ENCODE measurements at places on chromosomes 6 and 20. TPM values are rescaled to one million over a fixed set of nuclear protein-coding genes. Genes with fewer than 3 reads are reported as not detected.
A peak's percentile ranks its signal among the peaks of the same experiment; 100 is the strongest.

FAM217A gene
- not detected for total RNA-seq

DNA sequence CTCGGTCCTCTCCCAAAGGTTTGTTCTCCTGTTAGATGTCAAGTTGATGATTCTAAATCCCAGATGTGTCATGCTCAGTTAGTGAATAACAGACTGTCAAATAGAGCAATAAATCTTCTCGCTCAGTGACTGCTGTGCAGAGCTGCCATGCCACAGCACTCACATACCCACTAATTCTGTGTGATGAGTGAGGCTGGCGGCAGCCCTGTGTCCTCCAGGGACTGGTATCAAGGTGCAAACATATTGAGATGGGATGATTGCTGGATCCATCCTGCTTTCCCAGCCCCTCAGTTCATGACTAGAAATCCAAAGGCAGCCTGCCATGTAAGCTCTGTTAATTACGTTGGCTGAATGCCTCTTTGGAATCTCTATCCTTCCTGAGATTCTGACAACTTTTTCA is 103.9 kb downstream of the OLIG3 start:
- H3K4me3 ChIP-seq = no peak overlapping the region
- H3K4me1 ChIP-seq = no peaks in the 10 kb centered on the region

SLC22A2 gene
- total RNA-seq = not detected

DNA sequence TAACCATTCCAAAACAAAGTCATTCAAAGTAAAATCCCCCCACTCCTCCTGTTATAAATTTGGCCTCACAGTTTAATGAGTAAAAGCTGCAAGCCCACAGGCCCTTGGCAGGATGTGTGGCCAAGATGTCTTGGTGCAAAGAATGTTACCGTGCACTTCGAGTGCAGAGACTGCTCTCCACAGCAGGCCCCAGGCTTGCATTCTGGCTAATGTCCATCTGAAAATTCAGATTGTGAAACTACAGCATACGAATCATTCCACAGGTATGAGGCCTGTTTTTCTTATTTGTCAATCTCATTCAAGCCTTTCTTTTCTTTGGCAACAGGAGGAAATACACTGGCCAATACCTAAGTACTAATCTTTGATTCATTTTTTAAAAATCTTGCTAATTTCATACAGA is 7.1 kb downstream of the RPS6KA2 start:
- no peaks in the 10 kb centered on the region for H3K27me3 ChIP-seq
- no peak for DNase-seq
- peaks cover 6% of the 10 kb centered on the region for H3K4me1 ChIP-seq
- peak overlapping the region; percentile 73 for H3K27ac ChIP-seq
- H3K36me3 ChIP-seq = no peaks in the 10 kb centered on the region

TPD52L1 gene
- 2.6 TPM for total RNA-seq

DNA sequence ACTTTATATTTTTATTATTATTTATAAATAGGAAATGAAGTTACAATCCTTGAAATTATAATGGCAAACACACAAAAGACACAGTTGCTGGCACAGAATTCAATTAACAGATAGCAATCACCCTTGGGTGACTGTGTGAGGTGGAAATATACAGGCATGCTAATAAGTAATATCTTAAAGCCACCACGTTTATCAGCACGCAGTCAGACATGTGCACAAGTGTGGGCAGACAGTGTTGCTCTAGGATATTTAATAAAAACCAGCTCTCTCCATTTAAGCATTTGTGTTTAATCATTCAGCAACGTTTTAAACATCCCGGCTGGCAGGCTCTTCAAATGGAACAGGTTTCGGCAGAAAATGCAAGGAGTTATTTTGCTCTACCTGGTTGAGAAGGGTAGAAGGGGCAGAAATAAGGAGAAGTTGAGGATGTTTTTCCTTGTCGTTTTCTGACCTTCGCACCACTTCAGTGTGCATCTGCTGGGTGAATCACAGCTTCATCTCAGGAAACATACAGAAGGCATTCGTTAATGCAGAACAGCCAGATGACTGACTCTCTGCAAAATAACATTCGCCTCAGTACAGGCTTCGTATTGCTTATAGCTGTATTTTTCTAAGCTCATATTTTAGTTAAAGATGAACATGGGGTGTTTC is 585.1 kb downstream of the QKI start:
- H3K27me3 ChIP-seq = no peaks in the 10 kb centered on the region
- no peaks in the 10 kb centered on the region for H3K4me1 ChIP-seq
- H3K4me3 ChIP-seq = no peak overlapping the region
- H3K36me3 ChIP-seq = no peaks in the 10 kb centered on the region

DNA sequence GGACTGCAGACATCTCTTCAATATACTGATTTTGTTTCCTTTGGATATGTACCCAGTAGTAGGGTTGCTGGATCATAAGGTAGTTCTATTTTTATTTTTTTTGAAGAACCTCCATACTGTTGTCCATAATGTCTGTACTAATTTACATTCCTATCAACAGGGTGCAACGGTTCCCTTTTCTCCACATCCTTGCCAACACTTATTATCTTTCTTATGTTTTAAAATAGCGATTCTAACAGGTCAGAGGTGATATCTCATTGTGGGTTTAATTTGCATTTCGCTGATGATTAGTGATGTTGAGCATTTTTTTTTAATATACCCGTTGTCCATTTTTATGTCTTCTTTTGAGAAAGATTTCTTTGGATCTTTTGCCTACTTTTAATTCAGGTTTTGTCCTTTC is 2.0 kb upstream of the TP53RK start:
- no peak overlapping the region for H3K27ac ChIP-seq
- H3K4me3 ChIP-seq = no peak overlapping the region
- H3K4me1 ChIP-seq = peaks cover 25% of the 10 kb centered on the region
- DNase-seq = no peak
- H3K27me3 ChIP-seq = no peaks in the 10 kb centered on the region
- H3K36me3 ChIP-seq = no peaks in the 10 kb centered on the region

DNA sequence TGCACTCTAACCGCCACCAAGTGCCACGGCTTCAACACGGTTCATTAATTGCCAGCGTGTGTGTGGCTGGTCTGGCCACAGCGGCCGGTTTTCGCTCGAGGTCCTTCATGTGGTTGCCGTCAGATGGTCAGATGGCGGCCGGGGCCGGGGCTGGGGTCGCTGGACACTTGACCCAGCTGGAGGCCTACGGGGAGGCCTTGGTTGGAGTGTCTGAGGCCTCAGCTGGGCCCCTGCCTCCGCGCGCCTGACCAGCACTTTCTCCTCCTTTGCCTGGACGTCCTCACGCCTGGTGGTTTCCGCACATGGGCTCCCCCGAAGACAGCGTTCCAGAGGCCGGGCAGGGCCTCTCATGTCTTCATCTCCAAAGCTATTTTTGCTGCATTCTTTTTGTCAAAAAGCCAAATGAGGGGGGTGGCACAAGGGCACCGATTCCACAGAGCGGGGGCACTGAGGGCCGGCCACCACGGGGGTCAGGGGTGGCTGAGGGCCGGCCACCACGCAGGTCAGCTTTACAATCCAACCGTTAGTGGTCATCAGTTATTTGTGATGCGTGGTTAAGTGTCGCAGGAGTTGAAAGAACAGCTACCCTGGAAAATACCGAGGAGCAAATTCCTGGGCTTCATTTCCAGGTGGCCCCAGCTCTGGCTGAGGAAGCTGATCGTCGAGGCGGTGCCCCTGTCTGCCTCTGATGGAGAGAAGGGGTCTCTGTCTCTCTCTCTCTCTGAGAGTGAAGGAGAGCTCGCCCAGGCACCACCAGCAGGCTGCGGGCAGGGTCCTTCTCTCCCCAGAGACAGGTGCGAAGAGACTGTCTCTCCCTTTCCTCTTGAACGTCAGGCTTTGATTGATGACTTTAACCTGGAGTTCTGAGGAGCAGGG is 50.5 kb upstream of the FRMD1 start:
- H3K27me3 ChIP-seq = no peaks in the 10 kb centered on the region
- H3K36me3 ChIP-seq = no peaks in the 10 kb centered on the region
- H3K4me3 ChIP-seq = no peak overlapping the region

DNA sequence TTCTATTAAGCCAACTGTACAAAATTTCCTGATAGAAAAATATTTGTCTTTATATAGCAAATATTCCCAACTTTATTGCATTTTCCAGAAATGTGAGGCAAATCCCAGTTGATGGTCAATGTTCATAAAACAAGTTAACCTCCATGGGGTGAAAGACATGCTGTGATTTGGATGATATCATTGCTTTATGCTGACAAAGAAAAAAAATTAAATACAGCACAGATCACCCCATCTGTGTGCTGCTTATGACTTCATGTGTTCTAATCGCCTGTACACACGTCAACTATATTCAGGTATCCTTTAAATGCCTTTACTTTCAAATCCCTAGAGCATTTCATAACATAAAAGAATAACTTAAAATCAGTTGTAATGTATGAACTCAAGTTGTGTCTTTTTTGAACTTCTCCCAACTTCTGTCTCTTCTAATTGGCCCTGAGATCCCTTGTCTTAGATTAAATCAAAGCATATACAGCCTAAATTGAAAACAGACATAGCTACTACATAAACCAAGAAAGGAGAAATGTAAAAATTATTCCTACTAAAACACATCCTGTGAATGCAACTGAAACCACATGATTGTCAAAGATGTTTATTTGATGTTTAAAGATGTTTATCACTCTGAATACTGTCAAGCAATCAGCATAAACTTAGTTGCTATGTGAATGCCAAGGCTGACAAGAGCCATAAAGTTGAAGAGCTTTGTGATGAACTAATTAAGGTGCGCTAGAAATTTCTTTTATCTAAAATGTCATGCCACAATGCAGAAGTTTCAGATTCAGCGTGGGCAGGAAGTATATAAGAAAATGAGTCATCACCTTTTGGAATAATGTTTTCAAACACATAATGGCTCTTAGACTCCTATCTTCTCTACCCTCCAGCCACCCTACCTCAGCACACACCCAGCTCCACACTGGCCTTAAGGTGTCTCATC is 68.7 kb downstream of the FILIP1 start:
- H3K36me3 ChIP-seq = no peaks in the 10 kb centered on the region
- H3K4me3 ChIP-seq = no peak overlapping the region
- no peak for DNase-seq
- no peaks in the 10 kb centered on the region for H3K27me3 ChIP-seq
- no peak overlapping the region for H3K27ac ChIP-seq

RBPJL gene
- not detected for total RNA-seq

GRCh38 chr20:19012676-19013075 is 199.1 kb downstream of the SCP2D1 start:
- no peaks in the 10 kb centered on the region for H3K27me3 ChIP-seq
- no peaks in the 10 kb centered on the region for H3K36me3 ChIP-seq
- H3K4me1 ChIP-seq = no peaks in the 10 kb centered on the region
- H3K4me3 ChIP-seq = no peak overlapping the region
- DNase-seq = no peak

- H3K4me3 ChIP-seq = no peak overlapping the region
- no peaks in the 10 kb centered on the region for H3K36me3 ChIP-seq
- no peak for DNase-seq
- peaks cover 68% of the 10 kb centered on the region for H3K27me3 ChIP-seq
- H3K4me1 ChIP-seq = peaks cover 9% of the 10 kb centered on the region
- H3K27ac ChIP-seq = no peak overlapping the region
These were observed 44.5 kb downstream of the SLC52A3 start for GRCh38 chr20:723756-724155.

DNA sequence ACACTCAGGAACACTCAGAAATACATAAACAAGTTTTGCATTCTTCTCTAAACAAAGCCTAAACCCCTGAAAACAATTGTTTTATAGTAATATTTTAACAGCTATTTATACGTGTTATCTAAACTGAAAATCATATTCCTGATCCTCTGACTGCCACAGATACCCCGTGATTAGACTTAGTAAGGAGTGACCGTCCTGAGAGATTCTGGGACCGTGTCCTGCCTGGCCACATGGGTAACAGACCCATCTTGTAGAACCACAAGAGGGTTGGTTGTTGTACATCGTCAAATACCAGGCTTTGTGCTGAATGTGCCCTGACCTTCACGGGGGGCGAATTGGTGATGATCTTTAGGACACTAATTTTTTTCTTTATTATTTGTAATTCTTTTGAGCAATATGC is 214.4 kb downstream of the TMEM242 start:
- H3K4me1 ChIP-seq = peaks cover 10% of the 10 kb centered on the region
- H3K27me3 ChIP-seq = no peaks in the 10 kb centered on the region
- H3K27ac ChIP-seq = peak overlapping the region; percentile 41

- DNase-seq = no peak
- H3K36me3 ChIP-seq = no peaks in the 10 kb centered on the region
- peaks cover 26% of the 10 kb centered on the region for H3K4me1 ChIP-seq
These were observed 31.7 kb downstream of the C6orf132 start for GRCh38 chr6:42110683-42111082.

DNA sequence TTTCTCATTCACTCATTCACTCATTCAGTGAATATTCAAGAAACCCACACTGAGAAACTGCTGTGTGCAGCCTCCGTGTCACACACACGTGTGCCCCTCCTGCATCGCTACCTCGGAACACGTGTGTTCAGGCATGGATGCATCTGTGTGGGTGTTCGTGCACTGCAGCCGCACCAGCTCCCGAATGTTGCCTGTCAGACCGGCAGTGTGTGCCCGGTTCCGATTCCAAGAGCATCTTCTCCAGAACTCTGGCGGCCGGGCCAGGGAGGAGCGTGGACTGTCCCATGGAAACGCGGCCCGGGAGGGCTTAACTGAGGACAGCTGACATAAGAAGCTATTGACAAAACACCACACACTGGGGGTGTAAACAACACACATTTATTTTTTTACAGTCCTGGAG is 216.0 kb downstream of the DLL1 start:
- peak; percentile 7 for DNase-seq
- no peak overlapping the region for H3K4me3 ChIP-seq
- no peaks in the 10 kb centered on the region for H3K4me1 ChIP-seq
- H3K27me3 ChIP-seq = no peaks in the 10 kb centered on the region

POM121L2 gene
- total RNA-seq = not detected

GRCh38 chr6:34455831-34456230 is 10.0 kb upstream of the PACSIN1 start:
- no peak overlapping the region for H3K27ac ChIP-seq
- H3K27me3 ChIP-seq = no peaks in the 10 kb centered on the region
- H3K36me3 ChIP-seq = no peaks in the 10 kb centered on the region
- DNase-seq = no peak
- no peak overlapping the region for H3K4me3 ChIP-seq

DNA sequence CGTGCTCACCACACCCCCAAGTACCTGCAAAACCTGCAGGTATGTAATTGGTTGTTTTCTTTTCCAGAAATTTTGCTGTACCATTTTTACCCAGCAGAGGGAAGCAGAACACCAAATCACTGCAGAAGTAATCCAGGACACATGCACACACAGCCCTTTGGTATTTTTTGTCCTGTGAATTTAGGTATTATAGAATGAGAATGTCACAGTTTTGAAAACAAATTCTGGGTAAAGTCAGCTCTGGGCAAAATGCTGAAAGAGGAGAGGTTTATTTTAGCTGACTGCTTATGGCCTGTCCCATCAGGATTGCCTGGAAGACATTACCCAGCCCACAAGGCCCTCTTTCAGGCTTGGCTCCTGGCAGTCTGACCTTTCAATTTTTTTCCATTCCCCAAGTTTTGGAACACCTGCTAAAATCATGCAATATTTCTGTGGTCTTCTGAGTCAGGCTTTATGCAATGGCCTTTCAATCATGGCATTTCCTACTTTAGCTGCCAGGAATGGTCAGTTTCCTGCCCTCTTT is 3.5 kb upstream of the EFHC1 start:
- H3K36me3 ChIP-seq = no peaks in the 10 kb centered on the region
- H3K27ac ChIP-seq = no peak overlapping the region
- no peaks in the 10 kb centered on the region for H3K27me3 ChIP-seq
